ENCODE measurements at places on chromosomes 12 and 14. TPM values are rescaled to one million over a fixed set of nuclear protein-coding genes. Genes with fewer than 3 reads are reported as not detected.

Gene RPL6
- polyA plus RNA-seq = 2,582 TPM

DNA sequence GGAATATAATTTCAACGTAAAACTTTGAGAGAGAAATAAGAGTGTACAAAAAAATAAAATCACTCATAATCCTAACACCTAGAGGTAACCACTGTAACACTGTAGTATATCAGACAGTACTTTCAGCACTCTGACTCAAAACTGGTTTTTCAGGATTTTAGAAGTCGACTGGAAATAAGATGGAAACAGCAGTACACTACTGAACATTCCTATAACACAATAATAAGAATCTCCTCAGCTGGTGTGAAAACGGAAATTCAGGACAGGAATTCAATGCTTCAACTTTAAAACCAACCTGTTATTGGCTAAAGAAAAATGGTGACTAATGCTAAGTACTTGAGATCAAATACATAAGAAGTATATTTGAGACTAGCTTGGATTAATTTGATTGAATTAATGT is 12.3 kb upstream of the PITPNM2 start:
- DNase-seq = no peak

DNA sequence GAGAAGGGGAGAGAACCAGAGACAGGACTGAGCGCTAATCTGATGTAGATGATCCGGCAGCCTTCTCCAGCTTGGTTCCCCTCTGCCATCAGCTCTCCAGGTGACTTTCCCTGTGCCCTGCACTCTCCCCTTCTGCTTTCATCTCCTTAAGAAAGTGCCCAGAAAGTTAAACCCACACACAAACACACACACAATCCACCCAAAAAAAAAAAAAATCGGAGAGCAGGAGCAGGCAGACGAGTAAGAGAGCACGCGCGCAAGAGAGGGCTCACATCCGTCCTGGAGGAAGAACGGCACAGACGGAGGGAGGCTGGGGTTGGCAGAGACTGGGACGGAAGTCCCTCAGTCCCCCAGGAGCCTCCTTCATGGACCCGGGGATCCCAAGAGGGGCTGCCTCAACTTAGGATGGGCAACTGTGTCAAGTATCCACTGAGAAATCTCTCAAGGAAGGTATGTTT is 9.8 kb downstream of the CABP1 start:
- no peak for DNase-seq

Gene SMCO3
- 2.2 TPM for polyA plus RNA-seq

Gene PAX9
- polyA plus RNA-seq = 0.31 TPM

DNA sequence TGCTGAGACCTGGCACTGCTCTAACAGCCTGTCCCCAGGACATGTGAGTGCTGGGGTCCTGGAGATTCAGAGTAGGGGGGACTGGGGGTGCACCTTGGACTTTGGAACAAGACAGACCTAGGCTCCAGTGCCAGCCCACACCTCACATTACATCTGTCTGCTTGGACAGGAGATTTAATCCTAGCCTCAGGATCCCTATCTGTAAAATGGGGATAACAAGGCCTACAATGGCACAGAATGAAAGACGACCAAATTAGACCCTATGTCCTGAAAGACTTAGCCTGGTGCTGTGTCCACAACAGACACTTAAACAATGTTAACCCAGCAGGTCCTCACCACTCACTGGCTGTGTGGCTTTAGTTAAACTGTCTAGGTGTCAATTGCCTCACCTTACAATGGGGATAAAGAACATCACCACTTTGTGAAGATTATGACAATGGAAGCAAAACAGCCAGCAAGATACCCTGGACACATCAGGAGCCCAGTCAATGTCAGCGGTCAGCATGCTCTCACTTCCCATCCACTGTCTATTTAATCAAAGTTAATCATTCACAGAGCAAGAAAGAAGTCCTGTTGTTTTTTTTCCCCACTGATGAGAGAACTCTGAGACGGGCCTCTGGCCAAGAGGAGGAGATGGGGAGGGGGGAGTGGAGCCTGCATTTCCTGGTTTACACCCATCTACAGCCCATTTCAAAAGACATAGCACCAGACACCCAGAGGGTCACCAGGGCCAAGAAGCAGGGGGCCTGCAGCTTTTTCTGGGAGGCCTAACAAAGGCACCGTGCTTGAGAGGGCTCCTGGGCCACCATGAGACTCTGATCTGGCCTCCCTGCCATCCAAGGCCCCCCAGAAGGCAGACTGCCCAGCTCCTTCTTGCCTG is 40.6 kb downstream of the ACTN1 start:
- no peak for DNase-seq

- DNase-seq = no peak
Measured at GRCh38 chr12:47839214-47839876, 19.6 kb upstream of the HDAC7 start.
